M059J (cell line): ENCODE measurements at places on chromosomes 12 and 14.

GRCh38 chr12:46209914-46210872, 58.6 kb downstream of the SLC38A1 start:
- DNase-seq, result peak; percentile 44

DNA sequence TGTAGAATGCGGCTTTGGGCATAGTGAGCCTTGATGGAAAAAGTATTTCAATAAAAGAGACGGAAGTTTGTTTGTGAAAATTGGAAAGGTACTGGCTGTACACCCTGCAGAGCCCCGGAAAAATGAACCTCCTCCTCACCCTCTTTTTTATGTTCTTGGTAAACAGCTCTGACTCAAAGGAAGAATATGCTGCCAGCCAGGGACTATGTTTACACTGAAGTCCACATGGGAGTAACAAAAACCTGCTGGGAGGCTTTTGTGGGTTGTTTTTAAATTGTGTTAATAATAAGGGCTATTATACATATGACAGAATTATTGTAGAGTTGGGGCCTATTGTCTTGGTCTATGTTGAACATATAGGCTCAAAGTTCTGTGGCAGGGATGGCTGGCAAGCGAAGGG, 70.7 kb downstream of the TTC8 start:
- peak; percentile 74 for DNase-seq

GRCh38 chr12:92828565-92828964, 100.5 kb downstream of the EEA1 start:
- DNase-seq, result no peak

GRCh38 chr12:124680863-124681778, 113.7 kb upstream of the NCOR2 start:
- peak; percentile 100 for DNase-seq

DNA sequence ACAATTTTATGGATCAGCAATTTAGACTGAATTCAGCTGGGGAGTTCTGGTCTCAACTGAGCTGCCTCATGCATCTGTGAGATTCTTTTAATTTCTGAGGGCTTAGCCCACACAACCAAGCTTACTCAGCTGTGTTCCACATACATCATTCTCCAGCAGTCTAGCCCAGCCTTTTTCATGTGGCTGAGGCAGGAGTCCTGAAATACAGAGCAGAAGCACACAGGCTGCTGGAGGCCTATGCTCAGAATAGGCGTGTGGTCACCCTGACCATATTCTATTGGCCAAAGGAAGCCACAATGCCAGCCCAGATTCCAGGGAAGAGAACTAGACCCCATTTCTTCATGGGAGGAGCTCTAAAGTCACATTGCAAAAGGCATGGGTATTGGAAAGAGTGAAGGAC, 72.3 kb upstream of the DHRS4 start:
- DNase-seq, result peak; percentile 16

- DNase-seq, result no peak
Measured at GRCh38 chr14:40312296-40312695, 880.1 kb upstream of the FBXO33 start.

GRCh38 chr12:11026118-11026517, 3.7 kb upstream of the TAS2R19 start:
- no peak for DNase-seq

DNA sequence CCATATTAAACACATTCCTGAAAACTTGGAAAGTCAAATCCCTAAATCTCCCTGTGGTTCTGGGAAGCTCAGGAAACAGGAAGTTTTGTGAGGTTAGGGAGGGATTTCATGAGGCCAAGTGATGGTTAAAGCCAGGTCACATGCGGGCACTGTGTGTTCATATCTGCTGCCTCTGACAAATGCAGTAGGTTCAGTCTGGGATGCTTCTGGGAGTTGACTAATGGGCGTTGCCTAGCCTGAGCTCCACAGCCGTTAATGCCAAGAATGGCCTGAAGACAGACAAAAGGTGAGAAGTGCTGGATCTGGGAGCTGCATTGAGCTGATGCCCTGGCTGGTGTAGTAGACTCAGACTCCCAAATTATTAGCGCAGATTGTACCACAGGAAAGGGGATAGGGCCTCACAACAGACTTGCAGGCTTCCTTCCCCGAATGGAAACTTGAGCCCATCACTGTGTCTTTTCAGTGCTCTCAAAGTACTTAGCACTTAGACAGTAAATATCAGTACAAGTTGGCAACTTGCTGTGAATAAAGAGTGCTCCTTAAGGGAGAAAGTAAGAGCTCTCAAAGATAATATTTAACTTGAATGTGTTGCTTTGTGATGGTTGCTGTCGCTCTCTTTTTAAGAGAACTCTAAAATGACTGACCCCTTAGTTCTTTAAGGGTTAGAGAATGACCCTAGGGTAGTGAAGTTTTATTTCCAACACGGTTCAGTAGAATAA, 17.3 kb downstream of the GSG1 start:
- DNase-seq, result peak; percentile 22

DNA sequence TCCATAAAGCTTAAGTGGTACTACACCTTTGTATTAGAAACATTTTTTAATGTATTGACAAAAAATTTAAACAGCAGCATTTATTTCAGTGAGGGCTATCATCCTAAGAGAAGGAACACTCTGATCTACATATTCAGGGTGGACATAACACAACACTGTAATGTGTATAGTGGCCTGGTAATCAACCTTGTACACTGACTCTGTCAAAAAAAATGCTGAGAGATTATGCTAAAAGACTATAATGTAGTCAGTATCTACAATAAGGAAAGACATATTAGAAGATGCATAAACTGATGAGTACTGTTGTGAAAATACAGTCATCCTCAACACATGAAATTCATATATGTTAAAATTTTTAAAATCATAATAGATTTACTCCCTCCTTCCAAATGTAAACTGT, 68.2 kb downstream of the C2CD5 start:
- DNase-seq, result no peak

DNA sequence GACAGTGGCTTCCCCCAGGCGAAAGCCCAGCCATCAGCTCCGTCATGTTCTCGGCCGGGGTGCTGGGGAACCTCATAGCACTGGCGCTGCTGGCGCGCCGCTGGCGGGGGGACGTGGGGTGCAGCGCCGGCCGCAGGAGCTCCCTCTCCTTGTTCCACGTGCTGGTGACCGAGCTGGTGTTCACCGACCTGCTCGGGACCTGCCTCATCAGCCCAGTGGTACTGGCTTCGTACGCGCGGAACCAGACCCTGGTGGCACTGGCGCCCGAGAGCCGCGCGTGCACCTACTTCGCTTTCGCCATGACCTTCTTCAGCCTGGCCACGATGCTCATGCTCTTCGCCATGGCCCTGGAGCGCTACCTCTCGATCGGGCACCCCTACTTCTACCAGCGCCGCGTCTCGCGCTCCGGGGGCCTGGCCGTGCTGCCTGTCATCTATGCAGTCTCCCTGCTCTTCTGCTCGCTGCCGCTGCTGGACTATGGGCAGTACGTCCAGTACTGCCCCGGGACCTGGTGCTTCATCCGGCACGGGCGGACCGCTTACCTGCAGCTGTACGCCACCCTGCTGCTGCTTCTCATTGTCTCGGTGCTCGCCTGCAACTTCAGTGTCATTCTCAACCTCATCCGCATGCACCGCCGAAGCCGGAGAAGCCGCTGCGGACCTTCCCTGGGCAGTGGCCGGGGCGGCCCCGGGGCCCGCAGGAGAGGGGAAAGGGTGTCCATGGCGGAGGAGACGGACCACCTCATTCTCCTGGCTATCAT, 663 bp downstream of the PTGER2 start:
- peak; percentile 12 for DNase-seq

DNA sequence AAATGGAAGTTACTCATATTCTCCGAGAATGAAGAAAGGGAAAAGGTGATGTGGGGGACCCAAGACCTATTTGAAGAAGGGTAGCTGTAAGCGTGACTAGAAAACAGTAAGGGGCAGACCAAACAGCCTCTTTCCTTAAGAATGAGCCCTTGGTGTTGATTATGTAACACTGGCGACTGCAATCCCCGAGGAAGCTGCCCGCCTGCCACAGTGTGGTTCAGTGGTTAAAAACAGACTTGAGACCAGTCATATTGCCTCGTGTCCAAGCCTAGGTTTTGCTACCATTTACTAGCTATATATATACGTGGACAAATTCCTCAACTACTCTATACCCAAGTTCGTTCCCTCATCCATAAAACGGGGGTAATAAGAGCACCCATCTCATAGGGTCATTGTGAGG, 49.1 kb downstream of the SSPN start:
- no peak for DNase-seq

DNA sequence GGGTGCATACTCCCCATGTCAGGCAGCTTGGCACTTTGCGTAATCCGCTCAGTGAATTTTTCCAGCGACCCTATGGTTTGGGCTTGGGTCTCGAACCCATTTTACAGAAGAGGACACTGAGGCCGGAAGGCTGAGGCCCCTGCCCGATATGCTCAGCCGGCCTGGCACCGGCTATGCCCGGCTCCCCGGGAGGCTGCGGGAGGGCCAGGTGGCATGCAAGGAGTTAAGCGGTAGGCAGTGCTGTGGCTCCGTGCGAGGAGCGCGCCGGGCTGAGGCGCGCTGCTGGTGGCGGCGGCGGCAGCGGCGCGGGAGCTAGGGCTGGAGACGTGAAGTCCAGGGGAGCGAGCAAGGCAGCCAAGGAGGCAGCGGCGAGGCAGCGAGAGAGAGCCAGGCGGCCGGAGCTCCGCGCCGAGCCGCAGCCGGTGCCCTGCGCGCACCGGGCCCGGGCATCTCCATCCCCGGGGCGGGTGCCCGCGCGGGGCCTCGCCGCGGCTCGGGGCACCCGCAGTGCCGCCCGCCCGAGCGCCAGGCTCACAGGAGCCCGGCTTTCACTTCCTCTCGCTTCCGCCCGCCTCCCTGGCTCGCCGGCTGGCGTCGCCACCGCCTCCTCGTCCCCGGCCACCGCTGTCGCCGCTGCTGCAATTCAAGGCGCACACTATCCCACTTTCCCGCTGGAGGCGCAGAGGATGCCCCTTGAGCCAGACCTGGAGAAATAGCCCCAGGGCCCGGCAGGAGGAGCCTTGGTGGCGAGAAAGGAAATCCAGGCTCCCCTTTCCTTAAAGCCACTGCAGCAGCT, at the start of gene WSCD2:
TSS of gene WSCD2 (plus strand) at position 272 of the 796 bp plus-strand sequence. CDS start 66,545 bp downstream, outside the sequence.
- peak; percentile 41 for DNase-seq

DNA sequence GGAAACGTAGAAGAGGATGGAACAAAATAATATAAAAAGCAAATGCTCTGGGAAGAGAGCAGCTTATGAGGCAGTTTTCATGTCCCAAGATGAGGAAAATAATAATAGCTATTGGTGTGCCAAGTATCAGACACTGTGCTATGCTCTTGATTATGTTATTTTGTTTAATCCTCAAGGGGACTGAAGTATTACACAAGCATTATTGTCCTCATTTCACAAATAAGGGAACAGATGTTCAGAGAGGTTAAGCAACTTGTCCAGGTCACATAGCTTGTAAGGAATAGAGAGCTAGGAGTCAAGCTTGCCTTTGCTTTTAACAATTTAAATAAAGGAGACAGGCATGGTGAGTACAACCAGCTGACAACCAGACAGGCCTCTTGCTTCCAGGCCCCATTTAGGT, 26.9 kb upstream of the LTBP2 start:
- DNase-seq, result no peak

DNA sequence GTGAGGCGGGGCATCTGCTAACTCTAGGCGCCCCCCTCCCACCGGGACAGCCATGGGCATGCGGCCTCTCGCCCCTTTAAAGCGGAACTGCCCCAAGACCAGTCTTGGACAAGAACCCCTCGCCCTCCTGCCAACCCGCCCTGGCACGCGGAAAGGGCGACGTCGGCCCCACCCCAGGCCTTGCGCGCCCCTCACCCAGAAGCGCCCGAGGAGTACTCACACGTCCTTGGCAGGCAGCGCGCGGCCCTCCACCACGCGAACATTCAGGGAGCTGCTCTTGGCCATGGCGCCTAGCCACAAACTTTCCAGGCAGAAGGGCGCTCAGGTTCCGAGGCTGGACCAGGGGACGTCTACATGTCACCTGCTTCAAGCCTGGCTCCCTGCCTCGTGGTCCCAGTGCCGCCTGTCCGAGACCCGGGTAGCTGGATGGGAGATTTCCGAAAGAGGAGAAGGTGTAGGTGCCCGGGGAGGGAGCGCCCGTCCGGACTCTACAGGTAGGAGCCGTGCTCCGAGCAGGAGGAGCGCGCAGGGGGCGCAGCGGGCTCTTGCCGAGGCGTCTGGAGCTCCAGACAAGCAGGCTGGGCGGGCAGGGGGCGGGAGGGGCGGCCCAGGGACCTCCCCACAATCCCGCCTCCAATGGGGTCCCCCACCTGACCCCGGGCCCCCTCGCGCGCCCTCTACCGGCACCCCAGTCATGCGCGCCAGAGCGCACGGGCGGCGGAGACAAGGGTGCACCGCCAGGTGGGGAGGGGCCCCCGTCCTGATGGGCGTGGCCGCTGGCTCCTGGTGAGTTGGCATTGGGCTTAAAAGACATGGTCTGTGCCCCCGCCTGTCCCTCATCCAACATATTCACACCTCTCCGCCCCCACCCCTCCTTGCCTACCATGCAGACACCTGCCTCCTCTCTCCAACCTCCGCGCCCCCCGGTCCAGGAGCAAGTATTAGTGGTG, at the start of gene RASAL1:
TSS of gene RASAL1 (minus strand) at position 584 of the 950 bp plus-strand sequence. CDS start at position 285, 299 bp downstream.
- peak; percentile 40 for DNase-seq

DNA sequence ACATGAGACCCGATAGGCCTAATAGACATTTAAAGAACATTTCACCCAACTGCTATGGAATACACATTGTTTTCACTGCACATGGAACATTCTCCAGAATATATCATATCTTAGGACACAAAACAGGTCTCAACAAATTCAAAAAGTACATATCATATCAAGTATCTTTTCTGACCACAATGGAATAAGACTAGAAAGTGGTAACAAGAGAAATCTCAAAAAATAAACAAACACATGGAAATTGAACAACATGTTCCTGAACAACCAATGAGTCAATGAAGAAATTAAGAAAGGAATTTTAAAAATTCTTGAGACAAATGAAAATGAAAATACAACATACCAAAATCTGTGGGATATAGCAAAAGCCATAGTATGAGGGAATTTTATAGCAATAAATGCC, 208.1 kb downstream of the PTPRO start:
- no peak for DNase-seq

GRCh38 chr12:47303207-47303606, 223.4 kb upstream of the AMIGO2 start:
- no peak for DNase-seq

GRCh38 chr14:61254808-61255526, 26.2 kb downstream of the TMEM30B start:
- DNase-seq, result no peak

GRCh38 chr12:113874999-113875561, 91.0 kb downstream of the RBM19 start:
- peak; percentile 80 for DNase-seq

- no peak for DNase-seq
Measured at GRCh38 chr14:68103853-68104252, 284.3 kb downstream of the RAD51B start.

DNA sequence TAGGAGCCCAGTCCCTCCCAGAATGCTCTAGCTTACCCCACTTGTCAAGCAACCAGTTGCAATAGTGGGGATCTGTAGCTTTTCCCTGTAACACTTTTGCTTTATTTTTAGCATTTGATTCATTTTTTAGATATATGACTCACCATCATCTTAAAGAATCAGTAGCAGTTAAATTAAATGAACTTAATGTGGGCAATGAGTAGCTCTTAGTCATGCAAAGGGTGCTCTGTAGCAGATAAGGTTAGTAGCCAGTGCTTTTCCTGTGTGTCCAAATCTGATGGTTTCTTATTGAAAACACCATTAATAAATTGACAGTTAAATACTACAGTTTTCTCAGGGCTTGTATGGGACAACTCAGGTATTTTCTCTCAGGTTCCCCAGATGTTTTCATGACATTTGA, 311.8 kb downstream of the RERGL start:
- no peak for DNase-seq
